ENCODE measurements at places on chromosomes 4 and X.

DNA sequence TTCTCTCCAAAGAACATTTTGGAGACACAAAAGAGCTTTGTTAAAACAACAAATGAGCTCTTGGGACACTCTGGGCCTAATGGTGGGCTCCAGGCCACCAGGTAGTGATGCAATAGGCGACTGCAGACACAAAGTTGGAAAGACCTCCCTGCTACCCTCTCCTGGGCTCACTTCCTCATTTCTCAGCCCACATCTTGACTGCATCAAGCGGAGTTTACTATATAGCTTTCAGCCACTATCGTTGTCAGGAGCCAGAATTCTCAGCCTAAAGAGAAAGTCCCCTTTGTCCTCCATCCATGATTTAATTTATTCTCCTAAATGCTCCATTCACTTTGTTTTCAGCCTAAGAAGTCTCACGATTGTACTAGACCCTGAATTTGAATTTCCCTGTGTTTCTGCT lies 114.9 kb downstream of the EFHC2 start:
- DNase-seq, result no peak

GRCh38 chr4:155946486-155946885 lies 7.2 kb downstream of the CTSO start:
- DNase-seq, result no peak

DNA sequence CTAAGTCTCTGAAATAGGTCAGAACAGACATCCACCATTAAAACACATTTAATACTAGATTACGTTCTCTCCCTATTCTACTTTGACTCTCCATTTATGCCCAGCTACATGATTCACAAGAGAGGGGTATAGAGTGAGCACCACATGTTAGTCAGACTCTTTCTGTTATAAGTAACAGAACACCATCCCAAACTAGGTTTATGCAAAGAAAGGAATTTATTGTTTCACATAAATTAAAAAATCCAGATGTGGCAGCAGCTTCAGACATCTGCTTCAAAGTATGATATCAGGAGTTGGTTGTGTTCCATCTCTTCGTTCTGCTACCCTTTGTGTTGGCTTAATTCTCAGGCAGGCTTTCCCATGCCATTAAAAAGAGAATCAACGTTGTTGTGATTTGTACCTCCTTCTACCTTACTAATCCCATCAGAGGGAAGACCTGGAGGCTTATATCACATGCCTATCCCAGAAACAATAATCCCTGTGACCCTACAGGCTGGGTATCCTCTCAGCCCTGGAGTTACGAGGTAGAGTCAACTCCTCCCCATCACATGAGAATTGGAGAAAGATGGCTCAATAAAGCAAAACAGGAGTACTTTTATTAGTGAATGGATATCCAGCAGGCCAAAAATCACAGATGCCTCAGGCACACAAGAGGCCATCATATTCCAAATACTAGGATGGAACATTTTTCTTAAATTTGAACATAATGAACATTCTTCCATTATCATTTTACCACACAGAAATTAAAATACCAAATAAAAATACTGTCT lies 163.2 kb downstream of the SLC7A11 start:
- DNase-seq, result no peak

DNA sequence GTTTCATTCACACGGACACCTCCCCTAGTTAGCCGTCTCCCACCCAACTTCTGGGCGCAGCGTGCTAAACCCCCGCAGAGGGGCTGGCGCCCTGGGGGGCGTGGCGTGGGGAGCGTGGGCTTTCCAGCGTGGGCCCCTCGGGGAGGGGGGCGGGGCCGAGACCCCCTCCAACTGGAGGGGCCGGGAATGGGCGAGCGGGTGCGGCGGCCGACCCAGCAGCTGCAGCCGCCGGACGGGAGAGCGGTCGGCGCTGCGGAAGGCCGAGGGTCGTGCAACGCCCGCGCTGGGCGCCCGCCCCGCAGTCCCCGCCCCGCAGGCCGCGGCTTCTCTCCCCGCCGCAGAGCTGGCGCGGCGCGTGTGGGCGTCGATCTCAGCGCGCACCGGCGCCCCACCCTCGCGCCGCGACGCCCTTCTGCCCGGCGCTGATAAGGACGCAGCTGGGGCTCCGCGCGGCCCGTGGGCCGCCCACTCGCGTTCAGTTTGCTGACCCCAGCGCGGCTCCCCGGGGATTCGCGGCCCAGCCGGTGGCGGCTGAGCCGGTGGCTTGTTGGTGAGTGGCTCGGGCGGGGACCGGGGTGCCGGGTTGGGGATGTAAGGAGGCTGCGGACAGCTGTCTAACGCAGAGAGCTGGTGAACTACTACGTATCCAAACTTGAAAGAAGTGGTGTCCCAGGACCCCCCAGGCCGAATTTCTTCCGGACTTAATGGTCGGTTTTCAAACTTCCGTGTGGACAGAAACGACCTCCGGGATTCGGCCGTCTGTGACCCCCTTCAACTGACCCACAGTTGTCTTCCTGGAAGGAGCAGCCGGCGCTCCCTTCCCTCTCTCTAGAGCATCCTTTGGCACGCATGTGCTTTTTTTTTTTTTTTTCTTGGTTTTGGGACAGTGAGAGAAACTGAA lies 1.5 kb downstream of the FHDC1 start:
- DNase-seq, result no peak

DNA sequence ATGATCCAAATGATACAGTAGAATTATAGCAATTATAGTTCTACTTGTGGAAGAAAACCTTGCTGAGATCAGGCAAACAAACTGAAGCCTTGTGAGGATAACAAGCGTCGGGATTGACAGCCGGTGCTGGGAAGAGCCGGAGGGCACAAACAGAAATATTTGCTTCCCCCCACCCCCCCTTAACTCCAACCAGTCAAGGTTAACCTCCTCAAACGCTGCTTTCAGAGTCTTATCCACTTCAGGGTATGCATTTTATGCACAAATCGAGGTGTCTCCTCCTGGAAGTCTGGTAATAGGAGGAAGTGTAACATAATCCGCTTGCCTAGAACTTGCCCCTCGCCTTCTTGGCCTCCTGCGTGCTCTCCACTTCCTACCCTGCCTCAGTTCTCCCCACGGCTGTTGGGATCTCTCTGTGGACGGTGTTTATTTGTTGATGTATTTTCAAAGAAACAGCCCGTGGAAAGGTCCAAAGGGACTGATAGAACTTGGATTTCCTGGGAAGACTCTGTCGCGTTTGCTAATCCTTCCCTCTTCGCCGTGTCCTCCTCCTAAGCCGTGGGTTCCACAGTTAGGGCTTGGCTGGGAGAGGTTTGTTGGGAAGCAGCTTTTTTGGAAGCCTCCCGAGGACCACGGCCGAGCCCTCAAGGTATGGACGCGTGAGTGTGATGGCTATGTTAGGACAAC lies 4.1 kb upstream of the ARX start:
- DNase-seq, result no peak

- no peak for DNase-seq
Observed at GRCh38 chr4:51831133-51831532, 11.8 kb upstream of the DCUN1D4 start.

GRCh38 chr4:53055274-53055673 lies 193.2 kb downstream of the RASL11B start:
- no peak for DNase-seq

- DNase-seq, result no peak
Observed at GRCh38 chr4:8258552-8259212, 10.9 kb upstream of the HTRA3 start.

GRCh38 chrX:2583194-2584162 lies 82.7 kb upstream of the DHRSX start:
- DNase-seq, result no peak

GRCh38 chr4:123966990-123967769 lies 570.6 kb downstream of the SPRY1 start:
- no peak for DNase-seq

DNA sequence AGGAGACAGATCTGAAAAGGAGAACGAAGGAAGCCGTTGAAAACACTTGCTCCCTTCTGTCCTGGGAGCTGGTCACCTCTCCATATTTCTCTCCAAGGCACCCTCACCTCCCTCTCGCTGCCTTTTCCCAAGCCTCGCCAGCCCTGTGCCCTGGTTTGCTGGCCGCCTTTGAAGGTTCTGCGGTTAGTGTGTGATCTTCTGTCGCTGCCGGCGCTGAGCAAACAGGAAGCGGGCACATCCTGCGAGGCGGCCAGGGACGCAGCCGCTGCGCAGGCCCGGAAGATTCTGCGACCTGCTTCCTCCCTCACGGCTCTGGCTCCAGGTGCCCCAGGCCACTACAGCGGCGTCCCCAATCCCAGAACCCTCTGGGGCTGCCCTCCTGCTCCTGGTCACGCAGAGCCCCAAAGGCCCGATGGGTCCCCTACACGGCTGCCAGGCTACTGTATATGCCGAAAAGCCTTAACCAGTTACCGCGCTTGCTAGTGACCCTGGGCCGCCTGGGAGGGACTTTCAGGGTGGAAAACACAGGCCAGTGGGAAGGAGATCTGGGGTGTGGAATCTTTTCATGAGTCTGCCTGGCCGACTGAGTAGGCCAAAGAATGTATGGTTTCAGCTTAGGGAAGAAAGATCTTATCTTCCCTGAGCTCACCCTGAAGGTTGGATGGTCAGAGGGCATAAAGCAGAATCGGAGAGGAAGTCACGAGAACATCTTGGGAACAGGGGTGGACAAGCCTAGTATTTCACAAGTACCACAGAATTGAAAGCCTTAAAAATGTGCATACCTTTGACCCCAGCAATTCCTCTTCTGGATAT lies 2.3 kb upstream of the SASH3 start:
- DNase-seq, result no peak

DNA sequence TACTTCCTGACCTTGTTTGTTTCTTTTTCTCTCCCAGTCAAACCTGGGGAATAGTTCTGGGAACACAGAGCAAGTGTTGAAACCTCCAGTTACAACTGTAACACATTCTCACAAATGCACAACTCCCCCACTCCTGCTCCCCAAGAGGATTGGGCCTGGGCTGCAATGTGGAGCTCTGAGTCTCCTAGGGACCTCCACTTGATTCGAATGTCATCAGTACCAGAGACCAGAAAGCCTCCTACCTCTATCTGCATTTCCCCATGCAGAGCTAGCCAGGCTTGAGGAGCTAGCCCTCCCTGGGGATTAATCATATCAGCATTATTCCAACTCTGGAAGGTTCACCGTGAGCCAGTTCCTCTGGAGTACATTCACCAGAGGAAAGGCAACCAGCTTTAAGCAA lies 41.7 kb upstream of the CITED1 start:
- no peak for DNase-seq

DNA sequence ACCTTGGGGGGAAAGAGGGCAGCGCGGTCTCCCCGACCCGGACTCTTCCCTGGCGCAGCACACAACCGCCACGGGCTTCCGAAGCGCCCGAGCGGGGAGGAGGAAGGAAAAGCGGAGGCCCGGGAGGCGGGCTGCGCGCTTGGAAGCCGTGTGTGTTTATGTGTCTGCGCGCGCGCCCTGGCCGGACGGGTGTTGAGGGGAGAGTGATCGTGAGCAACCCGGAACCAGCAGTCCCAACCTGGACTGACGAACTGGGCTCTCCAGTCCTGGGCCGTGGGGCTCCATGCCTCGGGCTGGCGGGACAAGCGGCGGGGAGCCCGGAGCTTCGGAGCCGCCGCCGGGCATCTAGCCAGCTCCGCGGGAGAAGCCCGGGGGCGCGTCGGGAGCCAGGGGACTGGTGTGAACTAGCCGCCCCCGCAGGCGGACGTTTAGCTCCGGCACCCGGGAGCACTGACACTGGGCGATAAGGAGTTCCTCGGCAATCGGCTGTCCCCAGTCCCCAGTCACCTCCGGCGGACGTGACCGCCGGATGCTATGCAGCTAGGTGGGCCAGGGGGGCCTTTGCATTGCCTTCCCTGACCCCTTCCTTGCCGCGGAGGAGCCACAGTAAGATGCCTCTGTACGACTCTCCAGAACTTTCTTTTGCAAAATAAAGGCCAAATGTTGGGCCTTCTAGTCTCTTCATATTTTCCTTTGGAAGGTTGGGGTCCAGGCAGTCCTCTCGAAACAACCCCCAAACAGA lies 74.8 kb upstream of the BCOR start:
- DNase-seq, result no peak
